ENCODE measurements at places on chromosomes 4 and X.

DNA sequence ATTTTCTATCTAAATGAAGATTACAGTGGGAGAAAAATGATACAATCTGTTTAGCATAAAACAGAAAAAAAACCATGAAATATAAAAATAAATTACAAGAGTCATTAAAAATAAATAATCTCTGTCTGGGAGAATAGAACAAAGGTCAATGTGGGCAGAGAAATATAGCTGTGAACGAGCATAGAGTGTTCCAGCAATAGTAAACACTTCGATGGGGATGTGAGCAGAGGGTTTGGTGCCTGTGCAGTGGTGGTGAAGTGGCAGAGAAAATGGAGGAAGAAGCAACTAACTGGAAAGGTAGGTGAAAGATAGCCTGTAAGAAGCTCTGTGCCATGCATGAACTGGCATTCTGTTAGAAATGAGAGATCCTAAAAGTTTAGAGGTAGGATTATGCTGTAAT is 64.9 kb downstream of the ANKRD50 start:
- DNase-seq, result no peak

DNA sequence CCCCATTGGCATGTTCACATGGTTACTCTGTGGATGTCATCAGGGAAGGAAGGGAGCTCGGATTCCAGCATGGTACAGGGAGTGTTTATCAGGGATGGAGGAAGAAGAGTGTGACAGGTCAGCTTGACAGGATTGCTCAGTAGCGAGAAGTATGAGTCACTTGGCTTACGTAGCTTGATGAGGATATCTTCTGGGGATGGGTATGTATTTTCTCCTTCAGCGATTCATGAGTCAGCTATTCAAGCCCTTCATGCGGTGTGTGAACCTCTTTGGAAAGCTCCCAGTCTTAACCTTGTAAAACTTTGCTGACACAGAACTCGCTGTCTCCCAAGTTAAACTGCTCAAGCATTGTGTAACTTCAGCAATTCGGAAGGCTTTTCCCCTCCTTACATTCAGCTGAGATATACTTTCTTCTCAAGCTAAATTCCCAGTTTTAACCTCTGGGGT is 275.4 kb downstream of the ARHGAP10 start:
- no peak for DNase-seq

DNA sequence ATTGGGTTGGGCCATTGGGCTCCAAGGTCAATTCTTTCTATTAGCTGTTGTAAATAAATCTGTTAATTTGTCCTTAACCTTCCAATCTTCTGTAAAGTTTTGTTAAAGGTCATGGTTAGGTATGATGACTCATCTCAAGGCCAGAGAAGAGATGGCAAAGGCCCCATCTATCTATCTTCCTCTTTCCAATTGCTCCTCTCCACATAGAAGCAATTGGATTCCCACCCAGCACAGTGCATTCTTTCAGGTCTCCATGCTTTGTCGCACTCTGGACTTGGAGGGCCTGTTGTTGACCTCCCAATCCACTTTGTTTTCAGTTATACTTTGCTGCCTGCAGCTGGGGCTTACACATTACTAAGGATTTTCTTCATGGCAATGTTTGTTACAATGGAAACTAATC is 118.5 kb downstream of the MFAP3L start:
- no peak for DNase-seq

DNA sequence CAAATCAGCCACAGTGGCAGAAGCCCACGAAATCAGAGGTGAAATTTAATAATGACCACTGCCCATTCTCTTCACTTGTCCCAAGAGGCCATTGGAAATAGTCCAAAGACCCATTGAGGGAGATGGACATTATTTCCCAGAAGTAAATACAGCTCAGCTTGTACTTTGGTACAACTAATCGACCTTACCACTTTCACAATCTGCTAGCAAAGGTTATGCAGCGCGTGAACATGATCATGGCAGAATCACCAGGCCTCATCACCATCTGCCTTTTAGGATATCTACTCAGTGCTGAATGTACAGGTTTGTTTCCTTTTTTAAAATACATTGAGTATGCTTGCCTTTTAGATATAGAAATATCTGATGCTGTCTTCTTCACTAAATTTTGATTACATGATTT is at the start of gene F9:
Gene F9 (plus strand): TSS at position 190 of the 400 bp plus-strand sequence. CDS start 26 bp downstream, at position 216.
- DNase-seq, result no peak

DNA sequence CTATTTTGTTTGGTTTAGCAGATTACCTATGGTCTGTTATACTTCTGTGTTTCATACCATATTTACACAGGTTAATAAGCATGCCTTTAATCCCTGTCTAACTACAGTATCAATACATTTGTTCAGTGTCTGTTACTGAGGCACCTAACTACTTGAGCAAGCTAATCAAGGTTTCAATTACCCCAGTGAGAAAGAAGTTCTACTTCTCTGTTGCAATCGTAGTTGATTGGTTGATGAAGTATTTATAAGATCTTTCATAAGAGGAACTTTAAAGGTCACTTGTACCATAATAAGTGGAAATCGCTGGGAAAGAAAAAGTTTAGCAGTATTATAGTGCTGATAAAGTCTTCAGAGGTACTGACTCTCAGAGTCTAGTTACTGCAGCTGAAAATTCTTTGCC is 490.6 kb downstream of the RPA4 start:
- no peak for DNase-seq

DNA sequence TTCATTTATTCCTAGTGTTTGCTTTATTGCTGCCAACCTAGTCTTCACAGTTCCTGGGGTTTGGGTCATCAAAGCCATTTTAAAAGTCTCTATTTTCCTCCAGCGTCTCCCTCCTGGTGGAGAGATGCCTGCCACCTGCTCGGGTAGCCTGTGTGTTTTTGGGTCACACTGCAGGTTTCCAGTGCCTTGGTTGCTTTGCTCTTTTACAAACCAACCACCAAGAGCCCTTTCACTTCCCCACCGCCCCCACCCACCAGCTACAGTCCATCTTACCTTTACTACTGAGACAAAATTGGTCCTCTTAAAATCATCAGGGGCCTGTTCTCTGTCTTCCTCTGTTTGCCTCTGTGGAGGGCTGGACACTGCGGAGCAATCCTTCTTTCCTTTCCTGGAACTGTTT is 280.5 kb upstream of the GATB start:
- DNase-seq, result no peak

GRCh38 chrX:46447384-46447783 is 97.8 kb downstream of the ZNF674 start:
- no peak for DNase-seq

- DNase-seq, result no peak
Measured at GRCh38 chr4:60805500-60806313, 394.4 kb upstream of the ADGRL3 start.

GRCh38 chr4:184022679-184023383 is 117.7 kb downstream of the STOX2 start:
- no peak for DNase-seq

- DNase-seq, result no peak
Measured at GRCh38 chrX:22399437-22400192, 126.9 kb downstream of the CBLL2 start.

DNA sequence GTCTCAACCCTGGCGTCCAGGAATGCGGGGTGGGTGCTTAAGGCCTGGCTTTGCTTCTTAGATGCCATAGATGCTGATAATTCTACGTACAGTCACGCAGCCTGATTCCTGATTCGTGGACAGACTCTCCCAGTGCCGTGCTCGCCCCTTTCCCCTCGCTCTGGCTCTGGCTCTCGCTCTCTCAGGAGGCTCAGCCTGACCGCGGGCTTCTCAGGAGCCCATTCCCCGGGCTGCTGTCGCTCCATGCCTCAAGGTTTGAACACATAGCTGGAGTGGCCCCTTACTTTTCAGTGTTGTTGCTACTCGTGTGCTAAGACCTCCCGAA is 59.2 kb upstream of the ZC4H2 start:
- no peak for DNase-seq

DNA sequence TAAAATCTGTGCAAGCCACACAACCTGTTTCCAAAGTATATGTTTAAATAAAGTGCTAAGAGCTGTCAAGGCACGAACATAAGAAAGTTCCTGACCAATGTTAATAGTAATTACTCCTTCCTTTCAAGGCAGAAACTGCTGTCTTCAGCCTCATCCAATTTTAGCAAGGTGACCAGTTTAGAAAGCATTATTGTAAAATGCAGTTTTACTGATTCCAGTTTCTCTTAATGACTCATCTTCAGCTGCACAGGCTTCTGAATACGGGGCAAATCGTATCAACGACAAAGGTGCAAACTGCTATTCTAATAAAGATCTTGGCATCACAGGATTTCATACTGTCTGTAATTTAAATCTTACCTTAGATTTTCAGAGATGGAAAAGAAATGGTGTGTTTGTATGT is 87.5 kb downstream of the PPP3CA start:
- DNase-seq, result no peak

GRCh38 chrX:17654116-17654515 is 83.2 kb upstream of the SCML1 start:
- no peak for DNase-seq

DNA sequence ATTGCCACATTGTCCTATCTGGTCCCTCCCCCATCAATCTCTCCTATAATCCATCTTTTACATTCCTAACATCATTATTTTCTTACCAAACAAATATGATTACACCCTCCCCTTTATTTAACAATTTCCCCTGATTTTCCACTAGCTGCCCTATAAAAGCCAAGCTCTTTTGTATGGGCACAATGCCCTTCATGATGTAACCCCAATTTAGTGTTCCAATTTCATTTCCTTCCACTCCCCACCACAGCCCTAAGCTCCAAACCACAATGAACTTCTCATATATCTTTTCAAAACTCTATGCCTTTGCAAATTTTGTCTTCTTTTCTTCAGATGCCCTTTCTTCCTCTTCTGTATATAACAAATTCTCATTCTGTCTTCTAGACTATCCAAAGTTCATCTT is 39.5 kb upstream of the PTPN13 start:
- DNase-seq, result no peak

- no peak for DNase-seq
Measured at GRCh38 chr4:91600301-91600700, 703.5 kb upstream of the GRID2 start.

DNA sequence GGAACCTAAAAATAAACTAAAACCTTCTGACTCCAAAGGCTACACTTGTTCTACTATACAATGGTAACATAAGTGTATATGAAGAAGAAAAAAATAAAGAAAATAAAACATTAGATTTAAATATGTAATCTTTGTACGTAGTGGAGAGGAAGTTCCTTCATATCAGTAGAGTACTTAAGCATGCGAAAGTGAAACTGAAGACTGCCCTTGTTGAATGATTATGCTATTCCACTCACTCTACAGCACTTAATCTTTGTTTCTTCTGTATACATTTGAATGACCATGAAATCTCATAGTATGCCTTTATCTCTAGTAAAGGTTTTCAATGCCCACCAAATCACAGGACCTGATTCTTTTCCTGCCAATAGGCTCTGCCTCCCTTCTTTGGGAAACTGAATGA is 78.9 kb downstream of the NDST3 start:
- DNase-seq, result no peak

GRCh38 chrX:22247169-22247568 is 25.5 kb upstream of the CBLL2 start:
- no peak for DNase-seq

- no peak for DNase-seq
Measured at GRCh38 chrX:43108828-43109227, 330.9 kb upstream of the PPP1R2C start.

DNA sequence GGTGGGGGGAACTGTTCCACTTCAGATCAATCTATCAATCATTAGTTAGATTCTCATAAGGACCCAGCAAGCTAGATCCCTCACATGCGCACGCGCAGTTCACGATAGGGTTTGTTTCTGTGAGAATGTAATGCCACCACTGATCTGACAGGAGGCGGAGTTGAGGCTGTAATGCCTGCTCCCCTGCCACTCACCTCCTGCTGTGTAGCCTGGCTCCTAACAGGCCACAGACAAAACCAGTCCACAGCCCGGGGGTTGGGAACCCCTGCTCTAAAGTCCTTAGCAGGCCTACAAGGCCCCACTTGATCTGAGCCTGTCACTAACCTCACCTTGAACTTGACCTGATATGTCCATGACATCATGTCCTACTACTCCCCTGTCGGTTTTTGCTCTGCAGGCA is 30.3 kb downstream of the ARL9 start:
- DNase-seq, result no peak

- no peak for DNase-seq
Measured at GRCh38 chr4:176548571-176548970, 228.8 kb downstream of the SPCS3 start.

DNA sequence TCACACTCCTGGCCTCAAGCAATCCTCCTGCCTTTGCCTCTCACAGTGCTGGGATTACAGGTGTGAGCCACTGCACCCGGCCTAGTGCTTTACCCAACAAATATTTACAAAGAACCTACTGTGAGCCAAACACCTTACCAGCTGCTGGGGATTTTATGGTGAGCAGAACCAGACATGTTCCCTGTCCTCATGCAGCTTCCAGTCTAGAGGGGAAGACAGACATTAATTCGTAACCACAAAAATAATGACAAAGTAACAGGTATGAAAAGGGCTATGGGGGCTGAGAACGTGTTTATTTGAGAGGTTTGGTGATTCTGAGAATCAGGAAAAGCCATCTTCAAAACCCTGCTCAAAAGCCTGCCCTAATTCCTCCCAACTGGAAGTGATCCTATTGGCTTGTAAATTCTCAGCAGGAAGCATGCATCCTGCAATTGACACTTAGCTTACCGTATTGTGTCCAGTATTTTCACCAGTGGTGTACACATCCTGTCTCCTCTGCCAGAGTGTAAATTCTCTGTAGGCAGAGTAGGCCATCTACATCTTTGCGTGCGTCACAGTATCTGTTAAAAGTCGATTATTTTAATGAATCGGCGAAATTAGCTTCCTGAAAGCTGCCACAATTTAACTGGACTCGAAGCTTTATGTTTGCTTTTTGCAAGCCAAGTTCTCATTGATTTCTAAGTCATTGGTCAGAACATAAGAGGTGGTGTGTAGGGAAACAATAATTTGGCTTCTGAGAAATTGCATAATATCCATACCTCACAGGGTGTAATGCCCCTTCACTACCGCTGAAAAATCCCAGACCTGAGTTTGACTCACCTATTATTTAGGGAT is 67.0 kb downstream of the TMEM156 start:
- DNase-seq, result no peak

DNA sequence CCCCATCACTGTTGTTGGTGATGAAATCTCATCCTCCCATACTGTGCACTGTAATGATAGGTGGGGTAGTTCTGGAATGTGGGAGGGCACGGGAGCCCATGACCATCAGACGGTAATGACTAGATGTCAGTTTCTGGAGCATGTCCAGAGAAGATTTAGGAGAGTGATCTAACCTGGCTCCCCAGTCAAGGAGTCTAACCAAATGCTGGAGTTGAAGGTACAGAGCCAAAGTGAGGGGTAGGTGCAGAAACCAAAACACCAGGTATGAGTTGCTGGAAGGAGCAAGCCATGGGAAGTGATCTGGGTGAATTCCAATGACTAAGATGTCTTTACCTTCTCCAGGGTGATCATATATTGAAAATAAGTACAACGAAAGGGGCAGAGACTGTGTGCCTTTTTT is 296.9 kb downstream of the INPP4B start:
- DNase-seq, result no peak

DNA sequence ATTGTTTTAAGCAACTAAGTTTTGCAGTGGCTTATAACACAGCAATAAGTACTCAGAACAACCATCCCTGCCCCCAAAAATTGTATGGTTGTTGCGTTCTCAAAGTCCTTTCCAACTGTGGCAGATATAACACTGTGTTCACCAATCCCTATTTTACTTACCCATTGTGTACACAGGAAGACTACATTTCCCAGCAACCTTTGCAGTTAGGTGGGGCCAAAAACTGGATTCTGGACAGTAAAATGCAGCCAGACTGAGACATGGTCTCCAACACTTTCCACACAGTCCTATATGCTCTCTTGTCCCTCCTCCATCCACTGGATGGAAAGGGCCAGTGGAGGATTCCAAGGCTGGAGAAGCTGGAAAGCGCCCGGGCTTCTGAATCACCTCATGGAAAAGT is 523.6 kb downstream of the BCOR start:
- DNase-seq, result no peak

GRCh38 chr4:171650543-171650942 is 162.7 kb upstream of the GALNTL6 start:
- no peak for DNase-seq

Data from activated CD4-positive, CD25-positive, alpha-beta regulatory T cell treated with anti-CD3 and anti-CD28 coated beads, Interleukin-2, amount 50 U/mL, for 72 hours (primary cell).